ENCODE measurements at places on chromosomes 2 and 18. TPM values are rescaled to one million over a fixed set of nuclear protein-coding genes. Genes with fewer than 3 reads are reported as not detected.

GRCh38 chr2:45975752-45976517 is 321.3 kb upstream of the EPAS1 start:
- no peak for DNase-seq
- H3K27me3 ChIP-seq = no peaks in the 10 kb centered on the region
- H3K36me3 ChIP-seq = no peaks in the 10 kb centered on the region
- no peaks in the 10 kb centered on the region for H3K4me1 ChIP-seq

- H3K36me3 ChIP-seq = no peaks in the 10 kb centered on the region
- no peak for DNase-seq
- H3K4me1 ChIP-seq = peaks cover 14% of the 10 kb centered on the region
- H3K4me3 ChIP-seq = no peak overlapping the region
These were observed 325.6 kb upstream of the TNP1 start for GRCh38 chr2:217185265-217185995.

ITM2C gene
- total RNA-seq = 106 TPM

GRCh38 chr2:222315443-222316121 is 16.8 kb upstream of the PAX3 start:
- peaks cover 84% of the 10 kb centered on the region for H3K27me3 ChIP-seq
- peaks cover 3% of the 10 kb centered on the region for H3K36me3 ChIP-seq
- DNase-seq = no peak
- no peak overlapping the region for H3K27ac ChIP-seq

PDE11A gene
- 0.23 TPM for total RNA-seq

- H3K27ac ChIP-seq = no peak overlapping the region
- H3K4me1 ChIP-seq = peaks cover 7% of the 10 kb centered on the region
- DNase-seq = no peak
- H3K27me3 ChIP-seq = no peaks in the 10 kb centered on the region
These were observed 87.3 kb downstream of the HNRNPLL start for GRCh38 chr2:38515155-38516074.

DNA sequence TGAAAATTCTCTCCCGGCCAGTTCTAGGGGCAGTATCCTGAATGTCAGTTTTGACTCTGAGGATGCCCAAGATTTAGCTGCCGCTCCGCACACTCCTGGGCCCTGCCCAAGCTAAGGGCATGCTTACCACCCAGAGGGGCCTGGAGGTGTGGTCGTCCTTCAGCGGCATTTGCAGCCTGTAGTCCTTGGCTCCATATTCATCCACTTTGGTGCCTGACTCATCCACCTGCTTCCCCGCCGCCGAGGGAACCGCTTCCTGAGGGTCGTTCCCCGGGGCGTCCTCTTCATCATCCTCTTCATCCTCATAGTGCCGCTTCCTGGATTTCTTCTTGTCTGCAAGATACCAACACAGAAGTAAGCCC is 577 bp downstream of the ERCC3 start:
- DNase-seq = no peak
- H3K4me1 ChIP-seq = peaks cover 25% of the 10 kb centered on the region
- H3K27me3 ChIP-seq = no peaks in the 10 kb centered on the region
- H3K4me3 ChIP-seq = peak overlapping the region; percentile 98

DNA sequence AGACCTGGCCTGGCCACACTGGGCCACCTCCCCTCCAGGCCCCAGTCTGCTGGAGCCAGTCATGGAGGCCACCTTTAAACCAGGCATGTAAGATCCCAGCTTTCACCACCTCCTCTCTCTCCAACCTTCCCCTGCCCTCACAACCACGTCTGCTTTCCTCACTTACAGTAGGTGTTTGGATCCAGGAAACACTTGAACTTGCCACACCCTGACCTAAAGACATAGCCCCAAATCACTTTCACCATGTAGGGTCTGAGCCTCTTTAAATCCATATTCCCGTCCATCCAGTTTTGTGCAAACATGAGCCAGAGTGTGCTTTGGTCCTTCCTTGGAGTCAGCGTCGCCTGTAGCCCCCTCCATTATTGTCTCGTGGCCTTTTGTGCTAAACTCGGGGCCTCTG is 66.8 kb downstream of the NRP2 start:
- no peaks in the 10 kb centered on the region for H3K27me3 ChIP-seq
- DNase-seq = no peak
- peaks cover 16% of the 10 kb centered on the region for H3K4me1 ChIP-seq
- no peak overlapping the region for H3K4me3 ChIP-seq

CLHC1 gene
- total RNA-seq = 23.0 TPM

GRCh38 chr2:120830096-120830830 is 94.6 kb downstream of the GLI2 start:
- peaks cover 21% of the 10 kb centered on the region for H3K4me1 ChIP-seq
- no peak for DNase-seq
- no peak overlapping the region for H3K4me3 ChIP-seq
- no peaks in the 10 kb centered on the region for H3K27me3 ChIP-seq
- peak overlapping the region; percentile 60 for H3K27ac ChIP-seq

DNA sequence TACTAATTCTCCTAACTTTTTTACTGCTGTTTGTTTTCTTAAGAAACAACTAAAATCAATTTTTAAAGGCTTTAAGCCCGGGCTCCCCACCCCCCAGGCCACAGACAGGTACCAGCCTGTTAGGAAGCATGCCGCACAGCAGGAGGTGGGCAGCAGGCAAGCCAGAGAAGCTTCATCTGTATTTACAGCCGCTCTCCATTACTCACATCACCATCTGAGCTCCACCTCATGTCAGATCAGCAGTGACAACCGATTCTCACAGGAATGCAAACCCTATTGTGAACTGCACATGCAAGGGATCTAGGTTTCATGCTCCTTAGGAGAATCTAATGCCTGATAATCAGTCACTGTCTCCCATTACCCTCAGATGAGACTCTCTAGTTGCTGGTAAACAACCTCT is 517.0 kb downstream of the NRXN1 start:
- no peaks in the 10 kb centered on the region for H3K36me3 ChIP-seq
- H3K27me3 ChIP-seq = no peaks in the 10 kb centered on the region
- no peak overlapping the region for H3K4me3 ChIP-seq
- H3K4me1 ChIP-seq = no peaks in the 10 kb centered on the region

DNA sequence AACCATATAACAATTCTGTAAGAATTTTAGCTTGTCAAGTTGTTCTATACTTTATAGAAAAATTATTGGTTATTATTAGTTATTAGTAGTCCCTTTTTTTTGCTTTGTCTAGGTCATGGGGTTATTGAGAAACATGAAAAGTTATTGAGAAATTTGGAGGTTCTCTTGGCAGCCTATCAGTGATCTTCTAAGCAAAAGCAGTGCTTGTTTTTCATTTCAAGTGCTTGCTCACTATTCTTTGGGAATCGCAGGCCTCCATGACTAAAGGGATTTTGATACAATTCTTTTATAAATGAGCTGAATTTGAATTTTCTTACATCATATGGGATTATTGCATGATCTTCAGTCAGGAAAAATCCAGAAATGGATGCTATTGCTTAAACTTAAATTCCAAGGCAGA is 25.8 kb downstream of the PLEKHA3 start:
- H3K36me3 ChIP-seq = peaks cover 8% of the 10 kb centered on the region
- no peak overlapping the region for H3K4me3 ChIP-seq
- no peaks in the 10 kb centered on the region for H3K27me3 ChIP-seq
- DNase-seq = no peak

GRCh38 chr2:155218945-155219344 is 520.5 kb downstream of the KCNJ3 start:
- no peak overlapping the region for H3K4me3 ChIP-seq
- no peaks in the 10 kb centered on the region for H3K4me1 ChIP-seq
- H3K36me3 ChIP-seq = no peaks in the 10 kb centered on the region
- no peak for DNase-seq
- H3K27me3 ChIP-seq = peaks cover 18% of the 10 kb centered on the region

DNA sequence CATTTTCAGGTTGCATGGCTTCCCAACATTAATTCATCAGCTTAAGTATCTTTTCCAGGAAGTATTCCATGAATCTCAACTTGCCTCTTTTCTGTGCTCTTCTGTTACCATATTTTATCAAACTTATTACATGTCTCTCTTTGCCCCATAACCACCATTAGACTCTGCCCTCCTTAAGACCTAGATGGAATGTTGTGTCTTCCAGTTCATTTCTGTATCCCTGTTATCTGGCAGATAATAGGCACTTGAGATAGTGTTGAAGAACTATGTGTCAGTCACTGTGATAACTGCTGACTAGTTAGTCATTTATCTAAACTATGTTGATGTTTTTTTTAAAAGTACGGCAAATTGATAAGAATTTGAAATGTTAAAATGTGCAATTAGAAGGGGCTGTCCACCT is 41.8 kb downstream of the GLS start:
- no peaks in the 10 kb centered on the region for H3K27me3 ChIP-seq
- DNase-seq = no peak
- H3K4me1 ChIP-seq = no peaks in the 10 kb centered on the region
- peaks cover 27% of the 10 kb centered on the region for H3K36me3 ChIP-seq
- H3K4me3 ChIP-seq = no peak overlapping the region

DNA sequence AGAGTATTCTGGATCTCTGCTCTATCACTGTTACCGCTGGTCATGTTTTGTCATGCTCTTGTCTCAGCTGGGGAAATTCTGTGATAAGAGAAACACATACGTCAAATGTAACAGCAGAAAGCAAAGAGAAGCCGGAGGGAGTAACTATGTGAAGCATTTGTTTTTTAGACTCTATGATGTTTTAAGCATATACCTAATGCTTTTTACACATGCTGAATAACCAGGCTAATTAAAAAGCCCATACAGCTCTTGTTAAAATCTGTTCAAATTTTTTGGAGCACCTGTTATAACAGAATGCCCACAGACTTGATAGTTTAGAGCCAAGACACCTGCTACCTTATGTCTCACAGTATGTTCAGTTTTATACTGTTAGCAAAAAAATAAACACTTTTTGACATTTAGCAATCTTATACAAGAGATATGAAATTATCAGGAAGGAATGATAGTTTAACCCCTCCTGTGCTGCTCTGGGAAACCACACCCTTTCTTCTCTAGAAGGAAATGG is 92.3 kb upstream of the TANK start:
- H3K36me3 ChIP-seq = no peaks in the 10 kb centered on the region
- no peak overlapping the region for H3K4me3 ChIP-seq
- no peak for DNase-seq
- H3K27me3 ChIP-seq = peaks cover 2% of the 10 kb centered on the region
- no peak overlapping the region for H3K27ac ChIP-seq

RGPD3 gene
- 0.14 TPM for total RNA-seq

TPO gene
- total RNA-seq = not detected

- H3K27ac ChIP-seq = no peak overlapping the region
- H3K36me3 ChIP-seq = no peaks in the 10 kb centered on the region
- DNase-seq = no peak
- H3K27me3 ChIP-seq = no peaks in the 10 kb centered on the region
- no peak overlapping the region for H3K4me3 ChIP-seq
These were observed 219.9 kb downstream of the PIK3C3 start for GRCh38 chr18:42174909-42175308.

DNA sequence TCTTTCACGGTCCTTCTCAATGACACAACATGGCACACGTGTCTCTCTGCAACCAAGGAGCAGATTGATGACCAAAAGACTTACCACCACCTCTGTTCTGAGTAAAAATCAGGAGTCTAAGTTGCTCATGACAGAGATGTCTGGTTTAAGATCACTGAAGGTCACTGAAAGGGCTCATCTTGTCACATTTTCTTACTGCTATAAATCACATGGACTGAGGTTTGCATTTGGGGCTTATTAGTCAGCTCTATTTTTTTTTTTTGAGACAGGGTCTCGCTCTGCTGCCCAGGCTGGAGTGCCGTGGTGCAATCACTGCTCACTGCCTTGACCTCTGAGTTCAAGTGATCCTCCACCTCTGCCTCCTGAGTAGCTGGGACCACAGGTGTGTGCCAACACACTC is 19.4 kb downstream of the CFLAR start:
- H3K4me3 ChIP-seq = no peak overlapping the region
- no peaks in the 10 kb centered on the region for H3K27me3 ChIP-seq
- H3K36me3 ChIP-seq = peaks cover 5% of the 10 kb centered on the region
- DNase-seq = no peak
- H3K27ac ChIP-seq = no peak overlapping the region
- peaks cover 6% of the 10 kb centered on the region for H3K4me1 ChIP-seq

DNA sequence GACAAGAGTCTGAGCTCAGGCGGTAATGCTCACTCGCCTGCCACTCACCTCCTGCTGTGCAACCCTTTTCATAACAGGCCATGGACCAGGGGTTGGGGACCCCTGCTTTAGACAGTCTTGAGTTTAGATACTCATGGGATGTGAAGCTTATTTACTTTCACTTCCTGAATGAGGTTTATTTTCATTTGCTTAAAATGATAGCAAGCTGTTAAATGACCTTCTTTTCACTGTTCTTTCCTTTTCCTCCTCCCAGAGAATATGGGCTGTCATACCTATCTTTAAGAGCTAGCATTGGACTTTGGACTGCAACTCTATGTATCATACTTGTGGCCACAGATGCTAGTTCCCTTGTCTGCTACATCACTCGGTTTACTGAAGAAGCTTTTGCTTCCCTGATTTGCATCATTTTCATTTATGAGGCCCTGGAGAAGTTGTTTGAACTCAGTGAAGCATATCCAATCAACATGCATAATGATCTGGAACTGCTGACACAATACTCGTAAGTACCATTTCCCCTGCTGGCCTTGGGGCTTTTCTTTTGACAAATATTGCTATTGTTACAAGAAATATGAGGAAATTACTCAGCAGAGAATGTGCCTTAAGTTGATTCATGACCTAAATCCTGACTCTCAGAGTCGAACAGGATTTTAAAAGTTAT is 168.5 kb downstream of the DPP4 start:
- H3K27me3 ChIP-seq = no peaks in the 10 kb centered on the region
- H3K4me3 ChIP-seq = no peak overlapping the region
- peaks cover 5% of the 10 kb centered on the region for H3K4me1 ChIP-seq
- no peak for DNase-seq
- no peak overlapping the region for H3K27ac ChIP-seq

DNA sequence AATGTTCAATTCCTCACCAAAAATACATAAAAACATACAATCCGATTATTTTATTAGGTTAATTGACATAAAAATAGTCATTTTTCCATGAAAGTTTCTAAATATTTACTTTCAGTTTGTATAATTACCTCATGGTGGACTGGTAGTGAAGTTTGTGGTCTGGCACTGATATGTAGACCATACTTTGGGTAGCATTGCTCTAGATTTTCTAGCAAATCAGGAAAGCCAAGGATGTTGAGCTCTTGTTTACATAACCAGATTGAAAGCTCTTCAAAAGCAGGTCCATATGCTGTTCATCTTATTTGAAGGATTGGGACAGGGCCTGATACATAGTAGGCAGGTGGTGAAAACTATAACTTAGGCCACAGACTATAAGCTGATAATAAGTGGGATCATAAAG is 61.8 kb downstream of the COMMD1 start:
- DNase-seq = no peak
- H3K4me1 ChIP-seq = peaks cover 8% of the 10 kb centered on the region
- no peaks in the 10 kb centered on the region for H3K36me3 ChIP-seq
- H3K27ac ChIP-seq = no peak overlapping the region
- H3K4me3 ChIP-seq = no peak overlapping the region

KLHL14 gene
- total RNA-seq = 2.4 TPM

All from neural crest cell (in vitro differentiated cells).